ENCODE measurements at places on chromosomes 1 and 21. TPM values are rescaled to one million over a fixed set of nuclear protein-coding genes. Genes with fewer than 3 reads are reported as not detected.

DNA sequence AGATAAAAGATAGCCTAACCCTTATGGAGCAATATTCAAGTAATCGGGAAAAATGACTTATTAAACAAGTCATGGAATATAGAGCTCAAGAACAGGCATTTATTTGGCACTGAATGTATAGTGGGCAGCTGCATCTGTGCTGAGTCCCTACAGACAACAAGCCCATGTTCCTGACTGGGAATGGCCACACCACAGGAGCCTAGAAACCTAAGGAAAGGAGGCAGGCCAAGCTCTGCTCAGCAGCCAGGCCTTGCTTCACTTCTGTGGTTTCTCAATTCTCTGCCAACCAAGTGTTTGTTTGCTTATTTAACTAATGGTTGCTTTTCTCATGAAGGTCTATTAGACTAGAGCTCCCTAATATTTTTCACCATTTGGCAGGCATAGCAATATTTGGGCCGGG is 21.5 kb downstream of the AK2 start:
- no peak overlapping the region for H3K4me3 ChIP-seq
- no peak overlapping the region for H3K27ac ChIP-seq
- peaks cover 21% of the 10 kb centered on the region for H3K36me3 ChIP-seq
- DNase-seq = no peak

DNA sequence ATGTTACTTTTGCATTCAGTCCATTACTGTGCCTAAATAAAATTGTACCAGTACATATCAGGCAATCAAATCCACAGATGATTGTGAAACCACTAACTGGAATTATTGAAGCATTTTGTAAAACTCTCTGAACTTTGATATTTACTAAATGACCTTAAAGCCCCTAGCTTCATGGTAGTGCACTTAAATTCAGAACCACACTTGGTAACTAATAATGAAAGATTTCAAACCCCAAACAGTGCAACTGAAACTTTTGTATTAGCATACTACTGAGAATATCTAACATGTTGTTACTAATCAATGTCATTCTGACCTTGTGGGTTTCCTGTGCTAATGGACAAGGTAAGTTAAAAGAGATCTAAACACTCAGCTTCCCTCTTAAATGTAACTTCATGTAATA is at the start of gene CFHR3:
TSS of gene CFHR3 (plus strand) at position 238 of the 400 bp plus-strand sequence. CDS start at position 285, 47 bp downstream.
- no peak within 1 kb of the TSS for H3K4me3 ChIP-seq
- H3K4me1 ChIP-seq = no peaks in the 10 kb centered on the region
- DNase-seq = no peak
- H3K27ac ChIP-seq = no peak within 1 kb of the TSS

SLC26A9 gene
- total RNA-seq = 39.6 TPM

FOXD3 gene
- total RNA-seq = 0.16 TPM

RNF186 gene
- not detected for total RNA-seq

Data from heart left ventricle (tissue), 16 donors.